Fibroblast of villous mesenchyme (primary cell): ENCODE measurements at places on chromosomes 1 and 21.

- DNase-seq = no peak
These were observed 5.9 kb upstream of the KRTAP10-4 start for GRCh38 chr21:44567481-44568171.

GRCh38 chr1:230857822-230858221 is 10.5 kb downstream of the C1orf198 start:
- peak; percentile 52 for DNase-seq

DNA sequence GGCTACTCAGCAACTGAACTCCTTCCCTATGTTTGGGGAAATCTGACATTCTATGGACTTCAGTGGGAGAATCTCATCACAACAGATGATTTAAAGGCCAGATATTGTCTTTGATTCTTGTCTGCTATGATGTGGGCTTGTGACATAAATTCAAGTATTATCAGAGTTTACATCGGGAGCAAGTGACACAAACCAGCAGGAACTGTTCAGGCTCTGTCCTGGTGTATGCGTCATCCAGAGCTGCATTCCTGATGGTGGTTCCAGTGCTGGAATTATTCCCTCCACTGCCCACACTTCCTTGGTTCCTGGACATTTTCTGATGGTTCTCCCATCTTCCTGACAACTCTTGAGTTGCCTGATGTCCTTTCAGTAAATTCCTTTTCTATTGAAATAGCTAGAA is 10.8 kb upstream of the LSM10 start:
- DNase-seq = peak; percentile 74

- no peak for DNase-seq
These were observed 40.4 kb downstream of the GNG12 start for GRCh38 chr1:67792741-67793458.
